Cortex of kidney (tissue), 1 donor: ENCODE measurements at places on chromosomes 1 and 21.

- no peak for DNase-seq
These were observed 46.2 kb downstream of the SH3GLB1 start for GRCh38 chr1:86750530-86750929.

GRCh38 chr1:14320986-14321385 is 277.5 kb upstream of the KAZN start:
- DNase-seq: no peak

- no peak for DNase-seq
These were observed 228.6 kb downstream of the PAPPA2 start for GRCh38 chr1:176691251-176692228.

DNA sequence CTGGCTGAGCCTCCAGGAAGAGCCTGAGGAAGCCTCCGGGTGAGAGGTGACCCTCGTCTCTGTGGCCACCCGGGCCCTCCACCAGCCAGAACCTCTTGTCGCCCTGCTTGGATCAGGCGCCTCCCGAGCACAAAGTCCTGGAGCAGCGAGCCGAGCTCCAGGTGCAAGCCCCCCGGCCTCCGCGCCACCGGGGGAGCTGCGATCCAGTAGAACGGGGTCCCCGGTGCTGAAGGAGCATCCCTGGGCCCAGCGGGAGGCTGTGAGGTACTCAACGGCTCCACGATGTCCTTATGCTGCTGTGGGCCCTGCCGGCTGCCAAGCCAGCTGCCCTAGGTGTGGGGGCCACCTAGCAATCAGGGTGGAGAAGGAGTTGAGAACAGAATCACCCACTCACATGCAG is 102.8 kb downstream of the PRDM16 start:
- no peak for DNase-seq

DNA sequence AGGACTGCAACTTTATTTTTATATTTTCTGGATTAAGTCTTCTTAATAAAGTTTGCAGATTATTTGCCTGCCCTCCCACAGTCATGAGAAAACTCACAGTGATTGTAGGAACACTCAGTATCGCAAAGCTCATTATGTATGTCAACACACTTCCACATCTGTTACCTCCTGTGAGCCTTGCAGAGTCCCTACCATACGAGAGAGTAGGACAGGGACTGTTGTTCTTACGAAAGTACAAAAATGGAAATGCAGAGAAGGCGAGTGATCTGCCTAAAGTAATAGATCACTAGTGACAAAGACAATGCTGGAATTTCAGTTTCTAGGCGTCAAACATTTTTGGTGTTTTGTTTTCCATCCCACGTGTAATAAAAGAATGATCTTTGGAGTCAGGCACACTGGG is 131.7 kb downstream of the SYT2 start:
- DNase-seq: no peak

GRCh38 chr1:2941907-2942306 is 79.4 kb upstream of the ACTRT2 start:
- no peak for DNase-seq

- no peak for DNase-seq
These were observed 5.2 kb upstream of the LRRC53 start for GRCh38 chr1:74517599-74518051.

DNA sequence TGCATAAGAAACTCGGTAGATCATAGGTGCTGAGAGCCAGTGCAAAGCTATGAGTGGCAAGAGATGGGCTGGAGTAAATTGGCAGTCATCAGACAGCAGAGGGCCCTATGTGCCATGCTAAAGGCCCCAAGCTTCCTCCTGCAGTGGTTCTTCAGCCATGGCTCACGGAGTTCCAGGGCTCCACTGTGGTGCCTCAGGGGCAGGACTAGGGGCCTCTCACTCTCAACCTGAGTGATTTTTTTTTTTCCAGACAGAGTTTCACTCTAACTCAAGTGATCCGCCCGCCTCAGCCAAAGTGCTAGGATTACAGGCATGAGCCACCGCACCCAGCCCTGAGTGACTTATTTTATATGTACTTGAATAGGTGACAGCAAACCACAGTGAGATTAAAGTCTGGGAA is 10.4 kb upstream of the GJA8 start:
- no peak for DNase-seq

GRCh38 chr1:91819038-91819788 is 66.7 kb downstream of the TGFBR3 start:
- DNase-seq: no peak

DNA sequence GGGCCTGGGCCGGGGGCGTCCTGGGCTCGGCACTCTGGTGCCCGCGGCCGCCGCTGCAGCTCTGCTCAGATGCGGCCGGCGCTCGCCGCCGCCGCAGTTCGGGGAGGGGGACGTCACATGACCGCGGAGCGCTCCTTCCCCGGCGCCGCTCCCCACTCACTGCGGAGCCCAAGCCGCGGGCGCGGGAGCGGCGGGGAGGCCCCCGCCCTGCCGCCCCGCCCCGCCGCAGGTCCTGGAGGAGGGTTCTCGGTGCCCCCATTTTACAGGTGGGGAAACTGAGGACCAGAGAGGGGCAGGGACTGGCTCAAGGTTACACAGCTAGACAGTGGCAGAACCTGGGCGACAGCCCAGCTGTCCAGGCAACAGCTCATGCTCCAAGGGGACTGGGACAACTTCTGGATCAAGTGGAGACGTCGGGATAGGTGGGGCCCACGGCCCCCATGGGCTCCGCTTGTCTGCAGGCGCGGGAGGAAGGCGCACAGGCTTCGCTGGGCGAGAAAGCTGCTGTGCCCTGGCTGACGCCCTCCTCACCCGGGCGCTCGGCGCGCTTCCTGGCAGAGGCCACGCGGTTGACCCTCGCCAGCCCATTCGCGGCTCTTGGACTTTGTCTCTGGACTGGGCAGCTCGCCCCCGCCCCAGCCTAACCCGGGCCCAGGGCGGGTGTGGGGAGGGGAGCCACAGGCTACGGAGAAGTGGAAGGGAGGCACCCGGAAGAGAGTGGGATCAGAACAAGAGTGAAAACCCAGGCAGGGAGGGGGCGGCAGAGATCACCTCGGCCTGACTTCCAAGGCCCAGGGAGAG is at the start of gene RAP1GAP:
Gene RAP1GAP, minus strand, starts transcription at position 100 of the 801 bp plus-strand sequence. CDS start 49,325 bp downstream, outside the sequence.
- no peak for DNase-seq

DNA sequence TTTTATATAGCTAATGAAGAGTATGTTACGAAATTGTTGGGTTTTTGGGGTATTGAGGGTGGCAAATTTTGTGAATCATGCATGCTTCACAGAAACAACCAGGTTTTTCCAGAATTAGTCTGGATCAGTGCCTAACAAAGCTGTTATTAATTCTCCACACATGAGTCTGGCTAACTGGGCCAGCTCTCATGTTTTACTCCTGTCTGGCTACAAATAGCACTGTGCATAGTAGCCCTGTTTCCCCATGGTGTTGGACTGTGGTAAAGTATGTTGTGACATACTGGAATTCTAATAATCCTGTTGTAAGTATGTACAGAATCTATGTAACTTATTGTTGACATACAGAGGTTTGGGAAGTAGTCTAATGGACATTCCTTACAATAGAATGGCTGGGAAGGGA is 35.8 kb downstream of the S100B start:
- DNase-seq: no peak

DNA sequence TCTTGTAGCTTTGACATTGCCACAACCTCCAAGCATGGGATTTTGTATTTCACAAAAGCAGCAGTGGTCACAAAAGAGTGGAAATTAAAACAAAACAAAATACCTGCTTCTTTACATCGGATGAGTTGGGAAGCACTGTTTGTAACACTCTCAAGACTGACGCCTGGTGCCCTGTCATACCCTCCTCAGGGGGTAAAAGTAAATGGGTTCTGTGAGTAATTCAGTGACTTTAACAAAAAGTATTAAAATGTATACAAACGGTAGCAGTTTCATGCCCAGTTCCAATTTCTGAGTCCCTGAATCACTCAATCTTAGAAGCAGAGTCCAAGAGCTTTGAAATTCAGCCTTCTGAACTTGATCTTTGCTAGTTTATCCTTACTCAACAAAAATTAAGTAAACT is 152.5 kb downstream of the TIAM1 start:
- no peak for DNase-seq

- DNase-seq: no peak
These were observed 6.1 kb upstream of the C4BPA start for GRCh38 chr1:207097871-207098324.

GRCh38 chr1:212434992-212435391 is 2.3 kb downstream of the NENF start:
- no peak for DNase-seq

DNA sequence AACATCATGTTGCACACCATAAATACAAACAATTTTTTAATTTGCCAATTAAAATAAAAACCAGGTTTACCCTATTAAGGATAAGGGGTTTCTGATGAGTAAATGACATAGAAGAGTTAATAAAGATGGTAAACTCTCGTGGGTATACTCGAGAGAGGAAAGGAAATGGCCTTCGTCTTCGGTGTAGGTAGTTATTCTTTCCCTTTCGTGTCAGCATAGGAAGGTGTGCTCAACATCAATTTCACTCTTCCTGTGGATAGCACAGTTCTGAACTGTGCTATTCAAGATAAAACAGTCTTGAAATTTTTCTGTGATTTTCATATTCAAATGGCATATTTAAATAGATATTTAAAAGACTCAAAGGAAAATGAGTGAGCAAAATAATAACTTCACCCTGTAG is 98.2 kb downstream of the RGL1 start:
- DNase-seq: no peak

- no peak for DNase-seq
These were observed 118.0 kb downstream of the ACTL8 start for GRCh38 chr1:17873007-17873675.

DNA sequence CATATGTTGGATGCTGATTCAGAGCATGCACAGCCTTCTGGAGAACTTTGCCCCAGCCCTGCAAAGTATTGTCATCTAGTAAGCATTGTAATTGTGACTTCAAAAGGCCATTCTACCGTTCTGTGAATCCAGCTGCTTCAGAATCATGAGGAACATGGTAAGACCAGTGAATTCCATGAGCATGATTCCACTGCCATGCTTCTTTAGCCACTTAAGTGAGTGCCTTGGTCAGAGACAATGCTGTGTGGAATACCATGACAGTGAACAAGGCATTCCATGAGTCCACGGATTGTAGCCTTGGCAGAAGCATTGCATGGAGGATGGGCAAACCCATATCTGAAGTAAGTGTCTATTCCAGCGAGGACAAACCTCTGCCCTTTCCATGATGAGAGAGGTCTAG is 123.7 kb downstream of the S1PR1 start:
- DNase-seq: no peak

- no peak for DNase-seq
These were observed 438.2 kb downstream of the SMYD3 start for GRCh38 chr1:246068619-246069509.

- no peak for DNase-seq
These were observed 3.1 kb upstream of the MMP23B start for GRCh38 chr1:1628754-1629429.

GRCh38 chr1:185317886-185318310 is 855 bp upstream of the IVNS1ABP start:
- no peak for DNase-seq

DNA sequence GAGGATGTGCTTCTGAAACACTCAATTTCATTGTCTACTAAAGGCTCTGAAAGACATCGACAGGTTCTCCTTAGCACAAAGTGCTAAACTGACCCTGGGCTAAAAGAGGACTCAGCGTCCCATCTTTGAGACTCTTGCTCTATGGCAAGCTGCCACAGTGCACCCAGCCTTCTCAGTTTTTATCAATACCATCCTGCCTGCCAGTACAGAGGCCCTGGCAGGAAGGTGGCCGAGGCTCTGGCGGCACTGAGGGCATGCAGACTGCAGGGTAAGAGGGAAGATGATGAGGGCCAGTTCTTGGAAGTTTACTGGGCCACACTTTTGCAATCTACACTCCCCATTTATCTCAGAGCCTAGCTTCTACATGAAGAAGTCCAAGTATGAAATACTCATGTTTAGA is 5.3 kb downstream of the OLFML2B start:
- DNase-seq: no peak

- no peak for DNase-seq
These were observed 156.7 kb downstream of the SYT2 start for GRCh38 chr1:202553560-202554038.
